ENCODE measurements at places on chromosomes 3 and 15.

DNA sequence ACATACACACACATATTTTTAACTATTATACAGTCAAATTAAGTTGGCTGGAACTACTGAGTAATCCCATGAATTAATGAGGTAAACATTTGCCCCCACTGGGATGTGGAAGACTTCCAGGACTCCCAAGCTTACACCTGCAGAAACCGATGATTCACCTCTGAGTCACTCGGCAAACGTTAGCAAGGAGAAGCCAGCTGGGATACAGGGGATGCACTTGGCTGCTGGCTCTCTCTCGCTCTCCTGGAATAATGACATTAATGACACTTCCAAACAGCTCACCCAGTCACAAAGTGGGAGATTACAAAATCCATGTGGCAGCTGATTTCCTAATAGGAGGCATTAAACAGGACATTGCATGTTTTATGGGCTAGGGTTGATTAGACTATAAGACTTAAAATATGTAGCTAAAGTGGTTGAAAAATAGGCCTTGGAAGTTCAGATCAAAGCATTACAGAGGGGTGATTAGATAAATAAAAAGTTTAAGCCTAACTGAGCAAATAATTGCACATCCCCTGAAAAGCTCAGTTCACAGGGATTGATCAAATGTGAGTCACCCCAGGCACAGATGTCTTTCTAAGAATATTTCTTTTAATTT lies 500.9 kb downstream of the SOX2 start:
- DNase-seq = no peak

GRCh38 chr15:54820098-54820497 lies 376.6 kb downstream of the RSL24D1 start:
- DNase-seq = no peak

DNA sequence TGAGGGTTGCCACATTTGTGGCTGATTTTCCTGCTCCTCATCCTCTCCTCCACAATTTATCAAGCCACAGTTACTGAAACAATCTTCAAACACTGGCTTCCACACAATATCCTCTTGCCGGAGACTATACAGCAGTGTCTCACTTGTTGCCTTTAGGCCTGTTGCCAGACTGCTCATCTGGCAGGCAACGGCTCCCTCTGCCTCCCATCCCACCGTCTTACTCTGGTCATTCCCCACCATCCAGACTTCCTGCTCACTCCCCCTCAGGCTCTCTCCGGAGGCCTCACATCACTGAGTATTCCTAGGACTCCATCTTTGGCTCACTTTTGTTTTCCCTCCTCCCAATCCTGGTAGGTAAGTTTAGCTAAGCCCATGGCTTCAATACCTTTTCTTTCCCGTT lies 301.9 kb downstream of the IL20RB start:
- DNase-seq = no peak

- no peak for DNase-seq
Observed at GRCh38 chr3:16067837-16068471, 106.5 kb upstream of the GALNT15 start.

- no peak for DNase-seq
Observed at GRCh38 chr3:34016925-34017587, 218.6 kb downstream of the PDCD6IP start.

GRCh38 chr3:37824090-37824953 lies 37.4 kb upstream of the CTDSPL start:
- no peak for DNase-seq

- no peak for DNase-seq
Observed at GRCh38 chr15:37837276-37837675, 97.2 kb upstream of the TMCO5A start.

DNA sequence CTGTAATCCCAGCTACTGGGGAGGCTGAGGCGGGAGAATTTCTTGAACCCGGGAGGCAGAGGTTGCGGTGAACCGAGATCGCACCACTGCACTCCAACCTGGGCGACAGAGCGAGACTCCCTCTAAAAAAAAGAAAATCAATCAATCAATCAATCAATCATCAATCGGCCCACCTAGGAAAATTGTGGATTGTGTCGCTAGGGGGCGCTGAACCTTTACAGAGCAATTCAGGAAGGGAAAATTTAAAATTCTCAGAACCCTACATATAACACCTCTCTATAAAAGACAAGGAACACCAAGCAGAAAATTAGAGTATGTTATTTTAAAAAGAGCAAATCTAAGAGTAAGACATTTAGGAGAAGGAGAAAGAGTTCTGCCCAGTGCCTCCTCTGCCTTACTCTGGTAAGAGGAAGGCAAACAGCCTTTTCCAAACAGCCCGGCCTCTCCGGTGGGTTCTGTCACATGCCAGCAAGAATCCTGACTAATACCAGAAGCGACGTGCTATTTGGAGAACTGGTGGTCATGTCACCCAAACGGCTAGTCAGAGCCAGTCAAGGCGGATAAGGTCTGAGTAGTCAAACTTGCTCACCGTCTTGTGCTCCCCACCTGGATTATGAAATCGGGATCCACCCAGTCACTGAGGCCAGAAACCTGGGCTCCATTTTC lies 22.3 kb upstream of the SMCO1 start:
- DNase-seq = peak; percentile 44

DNA sequence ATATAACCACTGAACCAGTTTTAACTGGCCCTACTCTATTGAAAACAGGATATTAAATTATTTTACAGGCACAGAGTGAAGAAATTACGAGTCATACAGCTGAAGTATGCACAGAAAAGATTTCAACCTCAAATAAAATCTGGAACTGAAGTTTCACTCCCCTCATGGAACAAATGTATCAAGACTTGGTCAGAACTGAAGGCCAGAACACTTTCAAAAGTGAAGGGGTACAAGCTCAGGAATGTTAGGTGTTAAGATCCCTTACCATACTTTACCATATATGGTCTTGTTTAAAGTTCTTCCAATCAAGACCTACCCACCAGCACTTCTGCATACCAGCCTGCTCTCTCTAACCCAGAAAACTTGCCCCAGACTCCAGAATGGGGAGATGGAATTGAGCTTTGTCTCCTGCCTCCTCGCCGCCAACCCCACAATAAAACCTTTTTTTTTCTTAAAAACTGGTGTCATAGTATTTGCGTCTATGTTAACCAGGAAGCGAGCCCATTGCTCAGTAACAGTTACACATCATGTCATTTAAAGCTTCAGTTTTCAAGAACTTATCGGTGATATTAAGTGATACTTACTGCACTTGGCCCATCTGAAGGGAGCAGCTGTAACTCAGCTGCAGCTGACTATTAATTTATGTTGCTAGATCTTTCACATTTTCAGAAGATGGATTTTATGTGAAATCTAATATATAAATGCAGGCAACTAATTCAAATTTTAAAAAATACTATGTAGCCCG lies 59.9 kb downstream of the OXSM start:
- no peak for DNase-seq

All from activated T-helper 1 cell treated with anti-CD3 and anti-CD28 coated beads, Interleukin-2, amount 50 U/mL, for 16 hours (primary cell).